ENCODE measurements at places on chromosomes 3 and 15.

DNA sequence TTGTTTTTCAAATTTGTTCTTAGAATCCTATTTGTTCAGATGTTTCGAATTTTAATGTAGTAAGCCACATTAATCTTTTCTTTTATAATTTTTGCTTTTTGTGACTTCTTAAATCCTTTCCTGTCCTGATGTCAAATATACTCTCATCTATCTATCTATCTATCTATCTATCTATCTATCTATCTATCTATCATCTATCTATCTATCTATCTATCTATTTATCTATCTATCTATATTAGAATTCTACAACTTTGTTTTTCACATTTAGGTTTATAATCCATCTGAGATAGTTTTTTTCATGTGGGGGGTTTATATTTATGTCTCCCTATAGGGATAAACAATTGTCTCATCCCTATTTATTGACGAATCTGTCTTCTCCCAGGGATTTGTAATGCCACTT is 32.1 kb downstream of the CTXND1 start:
- no peak overlapping the region for H3K4me3 ChIP-seq
- peaks cover 11% of the 10 kb centered on the region for H3K27me3 ChIP-seq
- no peaks in the 10 kb centered on the region for H3K36me3 ChIP-seq

- DNase-seq: no peak
- H3K27ac ChIP-seq: no peak overlapping the region
- peaks cover 2% of the 10 kb centered on the region for H3K36me3 ChIP-seq
- peaks cover 36% of the 10 kb centered on the region for H3K4me1 ChIP-seq
- no peak overlapping the region for H3K4me3 ChIP-seq
Measured at GRCh38 chr15:68303134-68303533, 25.6 kb downstream of the FEM1B start.

- H3K4me1 ChIP-seq: no peaks in the 10 kb centered on the region
- H3K4me3 ChIP-seq: no peak overlapping the region
- DNase-seq: no peak
- H3K27me3 ChIP-seq: peaks cover 27% of the 10 kb centered on the region
Measured at GRCh38 chr15:57335719-57336118, 40.6 kb upstream of the CGNL1 start.

DNA sequence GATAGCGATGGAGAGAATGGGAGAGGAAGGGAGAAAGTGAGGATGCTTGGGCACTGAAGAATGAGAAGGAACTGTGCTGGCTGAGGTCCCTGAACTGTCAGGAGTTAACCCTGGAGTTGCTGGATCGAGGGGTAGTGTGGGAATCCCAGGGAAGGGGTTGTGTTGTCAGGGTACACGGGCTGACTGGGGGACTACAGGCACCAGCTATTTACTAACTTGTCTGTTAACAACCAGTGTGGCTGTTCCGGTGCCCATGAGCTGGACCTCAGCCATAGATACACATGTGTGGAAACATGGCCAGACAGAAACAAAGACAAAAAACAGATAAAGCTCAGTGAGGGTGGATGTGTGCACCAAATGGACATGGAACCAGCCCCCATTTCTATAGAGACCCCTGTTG is 55.1 kb downstream of the GASK1A start:
- no peak overlapping the region for H3K27ac ChIP-seq
- H3K4me3 ChIP-seq: no peak overlapping the region
- H3K36me3 ChIP-seq: no peaks in the 10 kb centered on the region
- H3K27me3 ChIP-seq: peaks cover 4% of the 10 kb centered on the region

DNA sequence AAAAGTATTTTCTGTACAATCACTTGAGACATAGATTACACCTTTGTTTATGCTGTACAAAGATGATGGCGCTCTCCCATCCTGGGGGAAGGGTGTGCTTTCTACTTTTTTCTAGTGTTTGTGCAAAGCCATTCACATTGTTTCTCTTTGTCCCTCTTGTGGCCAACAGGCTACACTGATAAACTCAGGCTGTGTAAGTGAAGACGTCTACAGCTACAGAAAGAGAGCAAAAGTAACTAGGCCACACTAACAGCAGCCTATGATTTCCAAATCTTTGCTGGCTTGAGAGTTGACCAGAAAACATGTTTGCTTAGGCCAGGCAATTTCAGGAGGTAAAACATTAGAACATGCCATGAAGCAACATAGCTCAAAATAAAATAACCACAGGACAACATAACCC is 75.1 kb downstream of the FOXB1 start:
- no peaks in the 10 kb centered on the region for H3K36me3 ChIP-seq
- no peak overlapping the region for H3K4me3 ChIP-seq
- peaks cover 32% of the 10 kb centered on the region for H3K4me1 ChIP-seq
- no peak for DNase-seq

DNA sequence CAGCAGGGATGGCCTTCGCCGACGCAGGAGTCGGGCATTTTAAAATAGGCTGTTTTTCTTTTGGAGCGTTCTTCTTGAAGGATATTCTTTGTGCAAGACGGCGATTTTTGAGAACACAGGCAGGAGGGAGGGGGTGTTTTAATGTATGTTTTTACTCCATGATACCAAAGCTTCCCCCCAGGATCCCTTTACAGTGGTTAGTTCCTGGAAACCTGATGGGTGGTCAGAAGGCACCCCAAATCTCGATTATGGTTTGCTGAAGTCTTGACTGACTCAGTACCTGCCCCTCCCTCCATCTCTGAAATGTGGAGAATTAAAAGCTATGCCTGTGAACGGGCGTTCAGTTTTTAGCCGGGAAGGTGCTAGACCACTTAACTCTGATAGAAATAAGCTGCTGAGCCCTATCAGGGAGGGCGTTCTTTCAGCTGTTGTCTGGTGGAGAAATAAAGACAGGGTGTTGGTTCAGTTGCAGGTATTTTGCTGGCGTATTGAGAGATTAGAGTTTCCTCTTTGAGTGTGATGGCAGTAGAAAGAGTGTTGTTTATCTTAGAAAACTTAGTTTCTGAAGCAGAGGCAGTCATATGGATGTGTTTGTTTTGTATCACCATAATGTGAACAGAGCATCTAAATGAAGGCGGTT is 3.4 kb downstream of the IGF1R start:
- no peak for DNase-seq
- H3K4me3 ChIP-seq: peak overlapping the region; percentile 78
- peak overlapping the region; percentile 83 for H3K27ac ChIP-seq
- peaks cover 49% of the 10 kb centered on the region for H3K4me1 ChIP-seq
